Inflammatory macrophage treated with lipopolysaccharide for 1 hour (primary cell): ENCODE measurements at places on chromosomes 11 and 22.

DNA sequence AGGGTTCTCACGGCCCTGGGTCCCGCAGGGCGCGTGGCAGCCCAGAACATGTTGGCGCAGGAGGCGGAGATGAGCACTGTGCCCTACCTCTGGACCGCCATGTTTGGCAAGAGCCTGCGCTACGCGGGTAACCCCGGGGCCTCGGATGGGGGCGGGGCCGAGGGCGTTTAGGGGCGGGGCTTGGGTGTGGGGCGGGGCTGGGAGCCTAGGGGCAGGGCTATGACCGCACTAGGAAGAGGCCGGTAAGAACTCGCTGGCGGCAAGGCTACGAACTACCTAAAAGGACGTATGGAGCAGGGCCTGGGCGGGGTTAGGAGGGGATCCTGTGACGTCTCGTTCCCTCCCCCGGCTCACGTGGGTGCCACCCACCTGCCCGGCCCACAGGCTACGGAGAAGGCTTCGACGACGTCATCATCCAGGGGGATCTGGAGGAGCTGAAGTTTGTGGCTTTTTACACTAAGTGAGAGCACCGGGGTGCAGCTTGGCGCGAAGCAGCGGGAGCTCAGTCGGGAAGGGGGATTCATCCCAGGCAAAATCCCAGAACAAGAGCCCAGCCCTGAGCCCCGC, 2.8 kb upstream of the LZTR1 start:
- DNase-seq = peak; percentile 73

DNA sequence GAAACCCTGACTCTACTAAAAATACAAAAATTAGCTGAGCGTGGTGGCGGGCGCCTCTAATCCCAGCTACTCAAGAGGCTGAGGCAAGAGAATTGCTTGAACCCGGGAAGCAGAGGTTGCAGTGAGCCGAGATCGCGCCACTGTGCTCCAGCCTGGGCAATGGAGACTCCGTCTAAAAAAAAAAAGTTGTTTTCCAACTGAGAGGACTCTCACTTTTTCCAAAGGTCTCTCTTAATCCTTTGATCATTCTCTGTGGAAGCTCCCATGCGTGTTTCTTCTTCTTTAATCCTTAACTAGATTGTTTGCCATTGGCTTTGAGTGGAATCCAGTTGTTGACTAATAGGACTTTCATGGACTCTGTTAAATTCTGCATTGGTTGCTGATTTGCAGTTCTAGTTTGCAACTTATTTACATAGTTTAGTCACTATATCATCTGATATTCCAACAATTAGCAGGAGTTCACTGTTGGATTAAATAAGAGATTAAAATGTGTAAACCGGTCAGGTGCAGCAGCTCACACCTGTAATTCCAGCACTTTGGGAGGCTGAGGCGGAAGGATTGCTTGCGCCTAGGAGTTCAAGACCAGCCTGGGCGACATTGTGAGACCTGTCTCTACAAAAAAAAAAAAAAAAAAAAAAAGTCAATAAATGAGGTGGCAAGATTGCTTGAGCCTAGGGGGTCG, 79.7 kb downstream of the C22orf31 start:
- no peak for DNase-seq

DNA sequence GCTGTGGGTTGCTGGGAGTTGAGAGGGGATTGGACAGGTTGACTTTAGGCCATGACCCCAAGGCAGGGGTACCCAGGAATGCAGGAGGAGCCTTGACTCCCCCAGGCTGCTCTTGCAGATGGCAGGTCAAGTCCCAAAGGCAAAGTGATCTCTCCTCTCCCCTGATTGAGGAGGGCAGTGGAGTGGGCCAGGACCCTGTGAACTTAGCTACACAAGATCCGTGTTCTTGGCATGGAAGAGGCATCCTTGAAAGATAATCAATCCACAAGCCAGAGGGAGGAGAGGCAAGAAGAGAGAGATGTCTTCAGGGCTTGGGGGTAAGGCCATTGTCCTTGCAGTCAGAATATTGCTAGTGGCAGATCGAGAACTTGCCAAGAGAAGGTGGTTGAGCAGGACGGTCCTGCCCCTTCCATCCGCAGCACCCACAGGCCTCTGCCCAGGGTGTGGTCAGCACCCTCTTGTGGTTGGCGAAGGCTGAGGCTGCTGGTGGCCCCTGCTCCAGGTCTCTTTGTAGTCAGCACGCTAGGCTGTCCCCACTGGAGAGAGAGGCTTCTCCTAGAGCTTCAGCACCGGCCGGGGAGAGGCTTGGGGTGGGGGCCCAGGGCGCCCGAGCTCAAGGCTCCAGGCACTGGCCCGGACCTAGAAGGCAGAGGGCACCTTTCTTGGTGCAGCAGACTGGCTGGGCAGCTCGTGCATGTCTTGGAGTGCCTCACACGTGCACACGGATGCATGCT, 45.4 kb downstream of the KCNC1 start:
- DNase-seq = no peak

DNA sequence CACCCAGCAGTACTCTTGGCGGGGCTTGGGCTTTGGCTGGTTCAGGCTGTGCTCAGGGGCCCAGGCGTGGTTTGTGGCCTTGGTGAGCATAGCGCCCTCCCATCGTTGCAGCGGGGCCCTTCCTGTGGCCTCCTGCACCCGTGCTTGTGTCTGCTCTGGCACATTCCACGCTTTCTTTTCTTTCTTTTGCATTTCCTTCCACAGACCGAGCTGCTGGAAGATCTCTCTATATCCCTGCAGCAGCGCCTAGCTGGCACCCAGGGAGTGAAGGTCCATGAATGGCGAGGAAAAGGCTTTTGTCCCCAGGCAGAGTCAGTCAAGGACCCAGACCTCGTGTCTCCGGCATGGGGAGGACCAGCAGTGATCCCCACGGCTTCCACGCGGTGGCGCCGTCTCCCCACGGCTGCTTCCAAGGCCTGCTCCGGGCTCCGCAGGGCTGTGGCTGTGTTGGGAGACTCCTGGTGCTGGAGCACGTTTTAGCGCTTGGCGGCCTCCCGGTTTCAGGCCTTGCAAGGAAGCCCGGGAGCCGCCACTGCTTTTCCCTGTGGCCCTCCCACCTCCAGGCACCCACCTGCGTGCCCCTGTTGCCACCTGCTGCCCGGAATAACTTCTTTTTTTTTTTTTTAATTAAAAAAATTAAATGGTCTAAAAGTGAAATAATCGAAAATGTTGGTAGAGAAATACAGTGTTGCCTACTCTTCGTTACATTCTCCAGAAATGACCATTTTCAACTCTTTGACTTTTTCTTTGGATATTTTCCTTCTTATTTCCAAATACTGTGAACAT, 28.5 kb downstream of the GLB1L2 start:
- DNase-seq = peak; percentile 41

DNA sequence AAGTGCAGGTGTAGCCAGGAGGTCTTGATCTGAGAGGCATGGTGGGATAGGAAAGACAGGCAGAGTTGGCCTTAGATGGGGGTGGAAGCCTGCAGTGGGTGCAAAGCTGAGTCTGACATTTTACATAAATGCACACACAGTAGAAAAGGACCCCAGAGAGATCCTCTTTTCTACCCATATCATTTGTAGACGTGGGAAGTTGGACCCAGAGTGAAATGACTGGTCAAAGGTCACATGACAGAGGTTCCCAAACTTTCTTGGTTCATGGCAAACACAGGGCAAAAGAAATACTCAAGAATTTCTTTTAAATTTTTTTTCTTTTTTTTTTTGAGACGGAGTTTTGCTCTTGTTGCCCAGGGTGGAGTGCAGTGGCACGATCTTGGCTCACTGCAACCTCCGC, 6.2 kb upstream of the FOXRED2 start:
- no peak for DNase-seq

GRCh38 chr11:13269775-13270174, 7.8 kb upstream of the BMAL1 start:
- no peak for DNase-seq

GRCh38 chr22:21104126-21104691, 58.5 kb downstream of the LRRC74B start:
- DNase-seq = no peak

DNA sequence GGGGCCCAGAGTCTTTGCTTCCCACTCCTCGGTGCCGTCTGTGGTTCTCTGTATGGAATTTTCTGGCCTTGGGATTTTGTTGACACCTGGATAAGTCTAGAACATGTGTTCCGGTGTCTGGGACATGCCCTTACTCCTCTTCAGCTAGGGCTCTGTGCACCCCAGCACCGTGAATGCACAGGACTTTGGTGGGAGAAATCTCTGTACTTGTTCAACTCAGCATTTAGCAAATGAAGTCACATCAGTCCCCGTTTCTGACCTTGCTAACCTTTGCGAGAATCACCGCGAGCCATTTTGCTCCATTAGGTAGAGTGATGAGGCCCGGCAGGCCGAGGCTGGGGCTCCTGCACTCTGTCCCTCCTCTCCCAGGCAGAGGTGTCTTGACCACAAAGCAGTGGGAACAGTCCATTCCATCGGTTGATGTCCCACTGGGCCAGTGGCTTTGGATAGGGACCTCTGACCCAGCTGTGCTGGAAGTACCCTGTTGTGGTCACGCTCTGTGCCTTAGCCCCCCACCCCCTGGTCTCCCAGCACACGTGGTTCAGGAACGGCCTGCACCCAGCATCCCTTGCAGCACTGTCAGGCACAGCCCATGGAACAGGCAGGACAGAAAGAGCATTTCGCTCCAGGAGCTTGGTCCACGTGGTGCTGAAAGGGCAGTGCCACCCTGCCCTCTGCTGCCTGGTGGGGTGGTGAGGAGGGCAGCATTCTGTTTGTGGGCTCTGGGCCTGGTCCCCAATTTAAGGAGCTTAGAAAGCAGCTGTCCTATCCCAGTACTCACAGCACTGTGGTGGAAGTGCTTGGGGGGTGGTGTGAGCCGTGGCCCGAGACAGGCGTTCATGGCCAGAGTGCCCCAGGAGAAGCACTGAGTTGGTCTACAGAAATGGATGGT, 73.4 kb downstream of the MED15 start:
- DNase-seq = no peak

DNA sequence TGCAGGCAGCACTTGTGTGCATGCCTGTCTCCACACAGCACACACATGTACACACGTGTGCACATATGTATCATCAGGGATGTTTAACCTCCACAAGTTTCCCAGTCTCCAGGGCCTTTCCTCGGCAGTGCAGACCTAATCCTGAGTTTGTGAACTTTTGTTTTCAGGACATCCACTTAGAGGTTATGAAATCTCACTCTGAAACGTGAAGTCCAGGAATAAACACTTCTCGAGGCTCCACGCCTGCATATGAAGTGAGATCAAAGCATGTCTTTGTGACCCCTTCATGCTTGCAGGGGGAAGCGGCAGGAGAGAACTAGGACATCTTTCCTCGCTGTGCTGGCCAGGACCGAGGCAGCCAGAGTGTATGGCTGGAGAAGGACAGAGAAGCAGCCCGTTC, 3.1 kb downstream of the SHISAL1 start:
- no peak for DNase-seq

DNA sequence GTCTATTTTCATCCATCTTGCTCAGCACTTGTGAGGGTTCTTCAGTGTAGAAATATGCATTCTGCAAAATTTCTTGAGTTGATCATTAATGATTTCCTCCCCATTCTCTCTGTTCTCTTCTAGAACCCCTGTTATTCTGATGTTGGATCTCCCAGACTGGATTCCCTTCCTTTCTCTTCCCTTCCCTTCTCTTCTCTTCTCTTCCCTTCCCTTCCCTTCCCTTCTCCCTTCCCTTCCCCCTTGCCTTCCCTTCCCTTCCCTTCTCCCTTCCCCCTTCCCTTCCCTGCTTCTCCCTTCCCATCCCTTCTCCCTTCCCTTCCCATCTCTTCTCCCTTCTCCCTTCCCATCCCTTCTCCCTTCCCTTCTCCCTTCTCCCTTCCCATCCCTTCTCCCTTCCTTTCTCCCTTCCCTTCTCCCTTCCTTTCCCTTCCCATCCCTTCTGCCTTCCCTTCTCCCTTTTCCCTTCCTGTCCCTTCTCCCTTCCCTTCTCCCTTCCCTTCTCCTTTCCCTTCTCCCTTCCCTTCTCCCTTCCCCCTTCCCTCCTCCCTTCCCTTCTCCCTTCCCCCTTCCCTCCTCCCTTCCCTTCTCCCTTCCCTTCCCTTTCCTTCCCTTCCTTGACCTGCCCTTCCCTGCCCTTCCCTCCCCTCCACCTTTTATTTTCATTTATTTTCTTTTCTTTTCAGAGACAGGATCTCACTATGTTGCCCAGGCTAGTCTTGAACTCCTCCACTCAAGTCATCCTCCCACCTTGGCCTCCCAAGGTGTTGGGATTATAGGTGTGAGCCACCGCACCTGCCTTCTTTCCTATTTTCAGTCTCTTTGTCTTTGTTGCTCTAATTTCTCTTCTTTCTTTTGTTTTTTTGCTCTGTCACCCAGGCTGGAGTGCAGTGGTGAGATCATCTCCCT, 24.9 kb upstream of the RBFOX2 start:
- DNase-seq = no peak

GRCh38 chr22:22720724-22721261, 76.4 kb downstream of the GGTLC2 start:
- DNase-seq = peak; percentile 88

DNA sequence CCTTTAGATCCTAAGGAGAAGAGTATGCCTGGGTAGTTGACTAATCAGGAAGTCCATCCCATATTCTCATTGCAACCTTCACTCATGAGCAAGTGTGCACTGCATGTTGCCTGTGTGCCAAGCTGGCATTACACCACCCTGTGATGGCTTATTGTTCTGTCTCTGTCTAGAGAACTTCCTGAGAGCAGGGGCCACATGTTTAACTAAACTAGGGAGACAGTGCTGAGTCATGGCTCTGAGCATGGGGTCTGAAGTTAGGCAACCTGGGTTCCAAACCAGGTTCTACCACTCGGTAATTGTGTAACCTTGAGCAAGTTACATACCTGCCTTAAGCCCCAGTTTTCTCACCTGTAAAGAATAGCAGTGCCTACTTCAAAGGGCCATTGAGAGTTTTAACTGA, 39.6 kb downstream of the CSNK2A3 start:
- DNase-seq = peak; percentile 32
